ENCODE measurements at places on chromosomes 13 and 19. TPM values are rescaled to one million over a fixed set of nuclear protein-coding genes. Genes with fewer than 3 reads are reported as not detected.
A peak's percentile ranks its signal among the peaks of the same experiment; 100 is the strongest.

- DNase-seq = peak; percentile 14
Measured at GRCh38 chr13:52832313-52832712, 16.1 kb downstream of the PCDH8 start.

DNA sequence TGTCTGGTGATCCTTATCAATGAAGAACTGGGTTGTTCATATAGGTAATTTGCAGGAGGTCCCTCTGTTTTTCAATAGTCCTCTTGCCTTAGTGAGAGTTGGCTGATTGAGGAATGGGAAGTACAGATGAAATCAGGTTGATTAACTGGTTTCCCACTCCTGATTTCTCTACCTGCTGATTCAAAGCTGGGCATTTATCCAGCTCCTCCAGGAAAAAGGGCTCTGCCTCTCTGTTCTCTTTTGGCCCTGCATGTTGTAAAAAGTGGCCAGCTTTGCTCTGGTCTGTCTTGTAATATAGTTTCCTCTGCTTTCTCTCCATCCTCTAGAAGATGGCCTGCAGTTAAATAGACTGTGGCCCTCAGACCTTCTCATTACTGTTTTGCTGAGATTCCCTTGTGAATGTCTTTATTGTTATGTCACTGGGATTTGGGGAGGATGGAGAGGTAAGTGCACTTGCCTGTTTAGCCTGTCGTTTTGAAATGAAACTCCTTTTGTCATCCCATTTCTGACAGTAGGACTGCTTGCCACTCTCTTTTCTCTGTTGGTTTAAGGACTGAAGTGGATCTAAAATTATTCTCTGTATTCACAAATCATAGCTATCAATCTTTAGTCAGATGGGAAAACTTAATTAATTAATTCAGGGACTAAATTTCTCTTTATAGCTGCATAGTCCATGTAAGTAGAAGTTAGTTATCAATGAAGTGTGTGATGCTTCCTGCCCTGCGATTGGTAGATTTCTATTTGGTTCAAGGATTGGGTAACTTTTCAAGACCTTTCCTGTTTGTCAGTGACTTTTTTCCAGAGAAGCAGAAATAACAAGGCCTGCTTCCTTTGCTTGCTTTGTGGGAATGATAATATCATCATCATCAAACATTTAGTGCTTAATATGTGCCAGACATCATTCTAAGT is 28.5 kb downstream of the GARRE1 start:
- DNase-seq = no peak

The ZNF578 gene
- 3.1 TPM for polyA plus RNA-seq

The BCL2L12 gene
- polyA plus RNA-seq = 59.4 TPM

The PRR36 gene
- 6.2 TPM for polyA plus RNA-seq

The HIPK4 gene
- 1.7 TPM for polyA plus RNA-seq

DNA sequence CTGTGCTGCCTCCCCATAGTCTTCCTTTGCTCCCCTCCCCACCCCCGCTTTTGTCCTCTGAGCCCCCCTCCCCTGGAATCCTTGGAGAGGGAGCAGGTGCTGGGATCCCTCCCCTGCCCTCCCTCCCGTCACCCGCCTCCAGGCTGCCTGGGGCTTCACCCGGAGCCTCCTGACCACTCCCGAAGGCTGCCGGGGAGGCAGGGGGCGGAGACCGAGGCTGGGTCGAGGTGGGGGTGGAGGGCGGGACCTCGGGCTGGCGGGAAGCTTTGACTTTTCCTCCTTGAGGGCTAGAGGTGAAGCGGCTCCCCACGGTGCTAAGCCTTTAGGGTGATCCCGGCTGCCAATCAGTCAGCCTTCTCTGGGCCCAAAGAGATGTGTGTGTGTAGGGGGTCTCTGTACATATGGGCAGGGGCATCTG is 1.5 kb downstream of the KMT5C start:
- DNase-seq = peak; percentile 73

The NCLN gene
- polyA plus RNA-seq = 36.2 TPM

The PRSS57 gene
- polyA plus RNA-seq = not detected

The NAT14 gene
- polyA plus RNA-seq = 137 TPM

GRCh38 chr13:76677043-76677442 is 209.2 kb downstream of the KCTD12 start:
- DNase-seq = peak; percentile 85

DNA sequence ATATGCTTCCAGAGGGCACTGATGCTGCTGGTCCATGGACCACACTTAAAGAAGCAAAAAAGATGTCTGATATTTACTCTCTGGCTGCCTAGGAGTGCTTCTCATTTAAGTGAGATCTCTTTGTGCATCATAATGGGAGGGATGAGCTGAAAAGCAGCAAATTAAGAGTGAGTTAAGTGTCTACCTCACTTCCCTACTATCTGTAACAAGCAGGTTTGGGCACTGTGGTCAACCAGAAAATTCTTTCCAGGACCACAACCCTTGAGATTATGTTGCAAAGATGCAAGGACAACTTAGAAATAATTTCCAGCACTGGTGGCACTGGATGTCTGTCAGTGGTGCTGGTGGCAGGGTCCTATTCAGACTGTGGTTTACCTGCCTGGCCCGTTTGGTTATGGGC is 52.1 kb upstream of the USPL1 start:
- no peak for DNase-seq

DNA sequence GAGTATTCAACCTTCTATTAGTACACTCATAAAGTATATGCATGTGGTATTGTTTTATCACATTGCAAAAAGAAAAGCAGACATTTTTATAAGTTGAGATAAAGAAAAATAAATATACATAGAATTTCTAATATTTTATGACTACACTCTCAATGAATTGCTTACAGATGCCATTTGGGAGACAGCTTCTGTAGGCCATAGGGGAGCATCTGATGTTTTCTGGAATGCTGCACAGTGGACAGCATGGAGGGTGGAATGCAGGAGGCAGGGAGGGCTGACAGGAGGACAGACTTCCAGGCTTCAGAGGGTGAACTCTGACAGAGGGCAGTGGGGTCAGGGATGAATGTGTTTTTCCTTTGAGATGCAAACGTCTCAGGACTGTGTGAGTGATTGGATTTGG is 45.8 kb downstream of the MIPEP start:
- DNase-seq = no peak

DNA sequence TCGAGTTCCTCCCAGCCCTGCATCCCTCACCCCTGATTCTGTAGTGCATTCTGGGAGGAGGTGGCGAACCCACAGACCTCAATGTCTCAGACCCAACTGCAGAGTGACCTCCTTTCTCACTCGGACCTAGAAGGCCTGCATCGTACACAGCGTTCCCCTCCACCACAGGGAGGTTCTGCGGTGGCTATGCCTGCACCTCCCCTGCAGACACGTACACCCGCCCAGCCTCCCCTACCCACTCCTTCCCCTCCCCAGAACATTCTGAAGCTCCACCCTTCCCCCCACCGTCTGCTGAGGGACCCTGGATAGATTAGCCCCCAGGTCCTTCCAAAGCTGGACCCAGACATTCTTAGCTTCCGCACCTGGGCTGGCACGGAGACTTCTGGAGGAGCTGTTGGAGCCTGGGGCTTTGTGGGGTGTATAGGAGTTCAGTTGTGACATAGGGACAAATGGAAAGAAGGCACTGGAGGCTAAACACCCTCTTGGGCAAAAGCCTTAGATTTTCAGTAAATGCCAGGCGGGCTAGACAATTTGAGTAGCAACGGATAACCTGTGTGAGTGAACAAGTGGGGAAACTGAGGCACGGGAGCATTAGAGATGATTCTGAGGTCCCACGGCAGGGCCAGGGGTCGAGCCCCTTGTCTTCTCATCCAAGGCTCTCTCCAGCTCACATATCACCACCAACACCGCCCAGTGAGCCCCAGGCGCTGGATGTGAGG is 420 bp upstream of the FSD1 start:
- no peak for DNase-seq

The C19orf33 gene
- 2.7 TPM for polyA plus RNA-seq

GRCh38 chr13:94947392-94947791 is 235.0 kb upstream of the SOX21 start:
- DNase-seq = no peak

The BLVRB gene
- polyA plus RNA-seq = 61.5 TPM

The CRTC1 gene
- polyA plus RNA-seq = 5.8 TPM

DNA sequence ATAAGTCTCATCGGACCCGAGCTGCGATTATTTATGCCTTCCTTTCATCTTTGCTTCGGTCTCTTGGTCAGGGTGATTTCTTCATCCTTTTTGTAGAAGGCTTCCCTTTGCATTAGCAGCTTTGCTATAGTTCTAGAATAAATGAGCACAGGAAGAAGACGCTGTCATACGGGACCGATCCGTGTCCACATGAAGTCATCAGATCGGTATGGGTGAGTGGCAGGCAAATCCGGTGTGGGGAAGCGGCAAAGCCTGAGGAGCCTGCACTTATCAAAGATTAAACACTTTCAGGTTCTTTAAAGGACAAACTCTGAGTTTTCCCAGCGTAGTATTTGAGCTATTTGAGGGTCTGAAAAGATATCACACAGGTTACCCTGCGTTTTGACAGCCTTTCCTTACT is 119.3 kb downstream of the IRS2 start:
- DNase-seq = no peak

The STARD13 gene
- polyA plus RNA-seq = 15.7 TPM

- DNase-seq = no peak
Measured at GRCh38 chr13:79084802-79085424, 321.1 kb downstream of the RBM26 start.

The CEACAM19 gene
- polyA plus RNA-seq = 5.0 TPM

GRCh38 chr19:6070207-6070681 is 40.1 kb downstream of the RFX2 start:
- DNase-seq = no peak

The PTPRH gene
- polyA plus RNA-seq = 2.3 TPM

The COL4A2 gene
- polyA plus RNA-seq = 184 TPM

DNA sequence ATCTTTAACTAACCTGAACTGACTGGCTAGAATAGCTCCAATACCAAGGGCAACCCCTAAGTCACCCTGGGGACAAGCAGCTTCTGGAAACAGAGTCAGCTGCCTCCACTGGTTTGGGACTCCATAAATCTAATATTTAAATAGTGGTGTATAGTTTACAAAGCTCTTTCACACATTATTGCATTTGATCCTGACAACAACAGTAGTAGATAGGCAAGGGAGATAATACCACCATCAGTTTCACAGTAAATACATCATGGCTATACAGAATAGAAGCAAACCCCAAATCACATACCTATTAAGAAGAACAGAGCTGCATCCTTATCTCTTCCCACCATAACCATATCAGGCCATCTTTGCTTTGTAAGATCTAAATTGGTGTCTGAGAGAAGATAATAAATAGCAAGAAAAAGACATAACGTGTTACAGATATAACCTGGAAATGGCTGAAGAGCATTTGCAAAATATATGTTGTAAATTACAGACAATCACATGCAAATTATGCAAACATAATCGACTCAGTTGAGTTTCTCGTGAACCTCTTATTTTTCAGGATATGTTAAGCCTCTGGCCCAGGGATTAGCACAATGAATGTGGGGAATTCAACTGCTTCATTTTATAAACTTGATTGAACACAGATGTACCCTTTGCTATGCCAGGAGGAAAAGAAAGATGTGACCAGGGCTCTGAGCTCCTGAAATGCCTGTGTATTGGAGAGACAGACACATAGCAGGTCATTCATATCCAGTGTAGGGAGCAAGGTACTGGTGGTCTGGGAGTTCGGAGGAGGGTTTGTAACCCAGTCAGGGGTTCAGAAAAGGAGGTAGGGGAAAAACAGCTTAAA is 142.5 kb downstream of the SLC7A1 start:
- no peak for DNase-seq

DNA sequence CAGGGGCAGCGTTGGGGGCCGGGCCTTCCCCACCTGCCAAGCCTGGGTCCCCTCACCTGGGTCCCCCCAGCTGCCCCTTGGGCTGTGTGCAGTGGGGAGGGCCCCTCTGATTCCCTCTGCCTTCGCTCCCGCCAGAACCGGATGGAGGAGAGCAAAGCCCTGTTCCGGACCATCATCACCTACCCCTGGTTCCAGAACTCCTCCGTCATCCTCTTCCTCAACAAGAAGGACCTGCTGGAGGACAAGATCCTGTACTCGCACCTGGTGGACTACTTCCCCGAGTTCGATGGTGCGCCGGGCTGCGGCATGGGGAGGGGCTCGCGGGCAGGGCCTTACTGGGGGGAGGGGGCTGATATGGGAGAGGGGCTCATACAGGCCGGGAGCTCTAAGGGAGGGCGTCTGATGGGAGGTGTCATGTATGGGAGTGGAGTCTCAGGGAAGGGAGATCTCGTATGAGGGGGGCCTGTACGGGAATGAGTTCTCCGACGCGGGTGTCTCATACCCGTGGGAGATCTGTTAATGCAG is 16.7 kb upstream of the GNA15 start:
- DNase-seq = no peak
